ENCODE measurements at places on chromosomes 13 and 19.

DNA sequence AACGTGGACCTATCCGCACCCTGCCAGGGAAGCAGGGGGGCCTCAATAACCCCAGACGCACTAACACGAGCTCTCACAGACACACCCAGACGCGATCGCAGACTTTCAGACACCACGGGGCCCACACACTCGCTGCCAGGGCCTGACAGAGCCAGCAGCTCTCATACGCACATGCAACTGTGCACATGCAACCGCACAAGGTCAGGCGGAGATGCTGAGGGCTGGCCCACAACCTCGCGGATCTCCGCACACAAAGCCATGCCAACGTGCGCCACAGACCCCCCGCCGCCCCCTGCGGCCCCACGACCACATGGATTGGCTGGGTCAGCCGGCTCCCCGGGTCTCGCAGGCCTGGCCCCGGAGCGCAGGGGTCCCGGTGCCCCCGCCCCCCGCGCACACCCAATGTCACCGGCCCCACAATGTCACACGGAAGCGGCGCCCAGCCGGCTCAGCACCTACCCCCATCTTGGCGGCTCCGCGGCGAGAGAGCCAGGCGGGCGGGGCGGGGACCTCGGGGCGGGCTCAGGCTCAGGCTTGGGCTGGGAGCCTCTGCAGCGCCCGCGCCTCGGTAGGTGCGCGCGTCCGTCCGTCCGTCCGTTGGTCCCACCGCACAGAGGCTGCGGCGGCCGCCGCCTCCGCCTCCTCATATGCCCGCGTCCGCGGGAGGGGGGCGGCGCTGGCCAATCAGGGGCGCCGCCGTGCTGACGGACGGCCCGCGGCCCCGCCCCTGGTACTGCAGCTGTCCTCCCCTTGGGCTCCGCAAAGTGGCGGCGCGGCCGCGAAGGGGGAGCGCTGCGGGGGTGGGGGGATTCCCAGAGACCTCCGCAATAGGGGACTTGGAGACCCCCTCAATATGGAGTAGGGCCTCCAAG is at the start of gene ATP1A3:
Gene ATP1A3 (minus strand): TSS at position 619 of the 872 bp plus-strand sequence. CDS start 154 bp downstream, at position 465.
- peak; percentile 63 for DNase-seq

GRCh38 chr13:44051918-44052675 is 172.4 kb downstream of the LACC1 start:
- no peak for DNase-seq

DNA sequence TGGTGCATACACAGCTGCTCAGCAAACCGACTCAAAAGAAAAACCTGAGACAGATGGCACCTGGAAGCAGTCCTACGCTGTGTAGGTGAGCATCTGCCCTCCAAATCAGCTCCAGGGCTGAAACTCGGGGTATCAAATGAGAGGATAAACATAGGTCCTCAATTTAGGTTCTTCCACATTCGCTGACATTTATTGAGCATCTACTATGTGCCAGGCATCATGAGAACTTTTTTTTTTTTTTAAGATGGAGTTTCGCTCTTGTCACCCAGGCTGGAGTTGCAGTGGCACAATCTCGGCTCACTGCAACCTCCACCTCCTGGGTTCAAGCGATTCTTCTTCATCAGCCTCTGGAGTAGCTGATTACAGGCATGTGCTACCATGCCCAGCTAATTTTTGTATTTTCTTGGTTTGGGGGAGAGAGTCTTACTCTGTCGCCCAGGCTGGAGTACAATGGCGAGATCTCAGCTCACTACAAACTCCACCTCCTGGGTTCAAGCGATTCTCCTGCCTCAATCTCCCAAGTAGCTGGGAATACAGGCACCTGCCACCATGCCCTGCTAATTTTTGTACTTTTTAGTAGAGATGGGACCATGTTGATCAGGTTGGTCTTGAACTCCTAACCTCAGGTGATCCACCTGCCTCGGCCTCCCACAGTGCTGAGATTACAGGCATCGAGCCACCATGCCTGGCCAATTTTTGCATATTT is 13.4 kb downstream of the QPCTL start:
- no peak for DNase-seq

- DNase-seq: peak; percentile 84
Observed at GRCh38 chr19:6801485-6802086, 29.1 kb downstream of the VAV1 start.

DNA sequence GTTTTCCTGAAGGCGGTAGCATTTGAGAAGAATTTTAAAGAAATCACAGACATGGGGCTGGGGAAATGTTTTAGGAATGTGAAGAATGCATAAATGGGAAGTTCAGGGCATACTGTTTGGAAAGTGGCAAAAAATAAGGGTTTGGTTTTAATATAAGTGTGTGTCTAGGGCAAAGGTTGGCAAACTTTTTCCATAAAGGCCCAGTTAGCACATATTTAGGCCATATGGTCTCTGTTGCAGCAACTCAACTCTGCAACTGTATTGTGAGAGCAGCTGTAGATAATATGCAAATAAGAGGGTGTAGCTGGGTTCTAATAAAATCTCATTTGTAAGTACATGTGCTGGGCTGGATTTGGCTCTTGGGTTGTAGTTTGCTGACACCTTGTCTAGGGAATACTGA is 521.9 kb downstream of the DIAPH3 start:
- no peak for DNase-seq

DNA sequence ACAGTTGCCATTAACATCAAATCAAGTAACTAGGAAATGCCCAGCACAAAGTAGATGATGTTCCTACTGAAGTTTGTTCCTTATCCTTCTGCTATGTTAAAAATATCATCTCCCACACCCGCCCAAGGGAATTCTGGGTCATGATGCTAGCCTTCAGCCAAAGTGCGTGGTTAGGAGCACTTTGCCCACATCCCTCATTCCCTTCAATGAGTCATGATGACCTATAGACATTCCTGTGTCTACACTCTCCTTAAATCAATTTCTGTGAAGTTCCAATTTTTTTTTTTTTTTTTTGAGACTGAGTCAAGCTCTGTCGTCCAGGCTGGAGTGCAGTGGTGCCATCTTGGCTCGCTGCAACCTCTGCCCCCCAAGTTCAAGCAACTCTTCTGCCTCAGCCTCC is 17.0 kb downstream of the RXFP2 start:
- DNase-seq: no peak

DNA sequence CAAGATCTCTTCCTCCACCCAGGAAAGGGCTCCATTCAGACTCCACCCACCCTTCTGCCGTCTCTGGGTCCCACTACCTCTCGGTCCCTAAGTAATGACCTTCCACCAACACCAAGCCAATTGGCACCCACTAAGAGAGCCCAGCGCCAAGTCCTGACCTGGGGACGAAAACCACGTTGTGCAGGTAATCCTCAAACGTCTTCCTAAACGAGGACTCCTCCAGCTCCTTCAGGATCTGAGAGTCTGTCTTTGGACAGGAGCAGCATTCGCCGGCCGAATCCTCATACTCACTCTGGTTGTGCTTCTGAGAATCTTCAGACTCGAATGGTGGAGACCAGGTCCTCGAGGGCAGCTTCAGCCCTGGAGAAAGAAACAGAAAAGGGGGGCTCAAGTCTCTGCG is 83.1 kb downstream of the ZNF557 start:
- DNase-seq: no peak

DNA sequence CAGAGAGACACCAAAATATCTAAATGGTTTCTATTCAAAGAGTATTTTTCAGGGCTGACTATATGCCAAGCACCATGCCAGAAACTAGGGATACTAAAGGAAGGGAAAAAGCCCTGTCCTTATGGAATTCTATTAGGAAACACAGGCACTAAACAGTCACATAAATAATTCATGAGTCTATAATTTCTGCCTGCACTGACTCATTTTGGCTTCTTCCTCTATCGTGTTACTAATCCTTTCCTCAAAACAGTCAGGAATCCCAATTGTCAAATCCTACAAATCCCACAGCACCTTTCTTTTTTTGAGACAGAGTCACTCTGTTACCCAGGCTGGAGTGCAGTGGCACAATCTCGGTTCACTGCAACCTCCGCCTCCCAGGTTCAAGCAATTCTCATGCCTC is 29.2 kb downstream of the XPO4 start:
- DNase-seq: no peak

- no peak for DNase-seq
Observed at GRCh38 chr19:2820112-2820702, 539 bp downstream of the ZNF554 start.

GRCh38 chr19:10021863-10022262 is 8.6 kb downstream of the RDH8 start:
- no peak for DNase-seq

GRCh38 chr19:2167896-2168618 is 4.3 kb downstream of the DOT1L start:
- no peak for DNase-seq

- DNase-seq: no peak
Observed at GRCh38 chr19:11848200-11848593, 329 bp upstream of the ZNF439 start.

- DNase-seq: no peak
Observed at GRCh38 chr19:16527334-16527935, 14.8 kb downstream of the CHERP start.

GRCh38 chr13:44373247-44373600 is 400 bp upstream of the SERP2 start:
- DNase-seq: no peak

- DNase-seq: no peak
Observed at GRCh38 chr13:111245576-111246384, 74.7 kb upstream of the TEX29 start.

- DNase-seq: no peak
Observed at GRCh38 chr13:99984461-99985240, 3.1 kb downstream of the ZIC2 start.

- DNase-seq: no peak
Observed at GRCh38 chr19:8488365-8488764, 14.1 kb downstream of the PRAM1 start.

DNA sequence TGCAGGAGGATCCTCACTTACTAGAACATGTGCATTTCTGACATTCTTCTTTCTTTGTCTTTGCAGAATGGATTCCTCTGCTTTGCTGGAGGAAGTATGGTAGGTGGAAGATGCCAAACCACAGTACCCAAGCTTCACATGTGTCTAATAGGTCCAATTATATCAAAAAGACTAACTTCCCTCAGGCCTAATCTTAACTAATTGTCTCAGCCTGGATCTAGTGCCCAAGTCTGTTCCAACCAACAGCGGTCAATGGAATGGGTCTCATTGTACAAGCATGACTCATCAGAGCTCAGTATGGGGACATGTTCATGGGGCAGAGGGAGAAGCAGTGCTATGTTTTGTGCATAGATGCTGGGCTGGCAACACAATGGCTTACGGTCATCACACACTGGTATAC is 81.6 kb upstream of the CSNK1A1L start:
- no peak for DNase-seq

- no peak for DNase-seq
Observed at GRCh38 chr13:97306106-97306505, 84.0 kb downstream of the MBNL2 start.

- DNase-seq: no peak
Observed at GRCh38 chr13:30535046-30535445, 69.3 kb upstream of the HMGB1 start.

- no peak for DNase-seq
Observed at GRCh38 chr13:79716191-79716590, 235.2 kb downstream of the NDFIP2 start.

DNA sequence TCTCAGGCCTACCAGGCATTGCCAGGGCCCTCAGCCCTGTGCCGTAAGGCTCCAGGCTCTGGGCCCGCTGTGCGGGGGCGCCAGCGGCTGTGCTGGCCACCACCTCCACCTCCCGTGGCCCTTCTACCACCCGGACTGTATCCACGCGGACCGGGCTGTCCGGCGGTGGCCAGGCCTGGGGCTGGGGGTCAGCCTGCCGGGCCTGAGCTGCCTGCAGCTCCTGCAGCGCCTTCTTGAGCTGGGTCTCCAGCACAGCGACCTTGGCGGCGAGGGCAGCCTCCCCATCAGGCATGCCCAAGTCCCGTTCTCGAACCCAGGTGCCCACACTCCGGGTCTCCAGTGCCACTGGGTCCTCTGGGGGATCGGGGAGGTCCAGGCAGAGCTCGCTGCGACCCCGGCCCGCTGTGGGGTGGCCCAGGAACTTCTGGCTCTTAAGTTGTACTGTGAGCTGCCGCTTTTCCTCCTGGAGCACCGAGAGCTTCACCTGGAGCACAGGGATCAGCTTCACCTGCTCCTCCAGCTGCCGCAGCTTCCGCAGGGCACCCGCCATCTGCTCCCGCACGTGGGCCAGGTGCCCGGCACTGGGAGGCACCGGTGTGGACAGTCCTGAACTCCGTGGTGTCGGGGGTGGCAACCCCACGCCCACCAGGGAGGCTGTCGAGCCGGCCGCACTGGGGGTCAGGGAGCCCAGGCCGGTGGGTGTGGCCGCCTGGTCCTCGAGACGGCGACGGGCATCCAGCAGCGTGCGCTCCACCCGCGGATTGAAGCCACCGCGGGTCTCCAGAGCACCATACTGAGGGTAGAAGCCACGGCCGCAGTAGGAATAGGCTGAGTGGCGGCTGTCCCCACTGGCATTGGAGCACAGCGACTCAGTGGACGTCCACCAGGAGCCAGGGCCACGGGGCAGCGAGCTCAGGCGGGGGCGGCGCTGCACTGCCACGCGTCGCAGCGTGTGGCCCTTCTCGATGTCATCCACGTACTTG is 4.1 kb downstream of the KANK2 start:
- DNase-seq: no peak

DNA sequence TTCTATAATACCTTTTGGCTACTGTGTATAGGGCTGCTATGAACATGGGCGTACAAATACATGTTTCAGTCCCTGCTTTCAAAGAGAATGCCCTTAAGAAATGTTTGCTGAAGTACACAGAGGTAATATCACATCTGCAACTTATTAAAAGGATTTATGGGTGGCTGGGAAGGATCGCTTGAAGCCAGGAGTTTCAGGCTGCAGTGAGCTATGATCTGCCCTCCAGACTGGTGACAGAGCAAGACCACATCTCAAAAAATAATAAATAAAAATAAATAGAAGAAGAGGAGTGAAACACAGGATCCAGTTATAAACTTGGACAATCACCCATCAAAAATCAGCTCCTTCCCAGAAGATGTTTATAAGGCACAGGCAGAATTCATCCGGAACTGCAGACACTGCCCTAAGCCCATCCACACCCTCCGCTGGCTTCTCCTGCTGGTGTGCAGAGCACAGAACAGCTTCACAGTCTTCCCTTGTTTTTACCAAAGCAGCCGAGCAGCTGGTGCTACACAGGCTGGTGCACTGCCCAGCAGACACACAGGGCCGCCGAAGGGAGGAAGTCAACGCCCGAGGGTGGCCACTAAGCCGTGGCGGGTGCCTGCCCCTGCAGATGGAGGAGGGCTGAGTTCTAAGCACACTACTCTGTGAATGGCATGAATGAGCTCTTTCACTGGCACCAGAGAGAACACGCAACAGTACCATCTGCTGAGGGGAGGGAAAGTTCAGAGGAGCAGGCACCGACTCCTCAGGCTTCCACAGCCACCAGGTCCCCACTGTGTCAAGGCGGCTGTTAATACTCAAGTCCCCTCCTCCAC is 44.0 kb downstream of the BRD4 start:
- no peak for DNase-seq

GRCh38 chr19:29667901-29668341 is 2.7 kb downstream of the PLEKHF1 start:
- peak; percentile 64 for DNase-seq
